ENCODE measurements at places on chromosomes 7 and 10. TPM values are rescaled to one million over a fixed set of nuclear protein-coding genes. Genes with fewer than 3 reads are reported as not detected.

PRPS1L1 gene
- not detected for total RNA-seq

NPFFR1 gene
- not detected for total RNA-seq

FZD8 gene
- total RNA-seq, result 20.2 TPM

HACD1 gene
- total RNA-seq, result 32.0 TPM

FGL2 gene
- 0.22 TPM for total RNA-seq

HOXA3 gene
- total RNA-seq, result 1.2 TPM

CALHM1 gene
- not detected for total RNA-seq

DRGX gene
- not detected for total RNA-seq

Data from uterine smooth muscle cell (primary cell).